Activated CD4-positive, CD25-positive, alpha-beta regulatory T cell treated with anti-CD3 and anti-CD28 coated beads, Interleukin-2, amount 50 U/mL, for 72 hours (primary cell): ENCODE measurements at places on chromosomes 5 and 9.

DNA sequence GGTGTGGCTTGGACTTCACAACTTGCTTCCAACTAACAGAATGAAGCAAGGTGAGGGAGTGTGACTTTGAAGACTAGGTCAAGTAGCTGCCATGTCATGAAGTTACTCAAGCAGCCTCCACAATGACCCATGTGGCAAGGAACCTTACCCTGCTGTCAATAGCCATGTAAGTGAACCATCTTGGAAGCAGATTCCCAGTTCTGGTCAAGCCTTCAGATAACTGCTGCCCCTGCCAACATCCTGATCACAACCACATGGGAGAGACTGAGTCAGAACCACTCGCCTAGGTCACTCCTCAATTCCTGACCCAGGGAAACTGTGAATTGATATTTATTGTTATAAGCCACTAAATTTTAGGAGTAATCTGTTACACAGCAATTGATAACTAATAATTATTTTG lies 10.9 kb downstream of the ZCCHC10 start:
- DNase-seq = no peak

DNA sequence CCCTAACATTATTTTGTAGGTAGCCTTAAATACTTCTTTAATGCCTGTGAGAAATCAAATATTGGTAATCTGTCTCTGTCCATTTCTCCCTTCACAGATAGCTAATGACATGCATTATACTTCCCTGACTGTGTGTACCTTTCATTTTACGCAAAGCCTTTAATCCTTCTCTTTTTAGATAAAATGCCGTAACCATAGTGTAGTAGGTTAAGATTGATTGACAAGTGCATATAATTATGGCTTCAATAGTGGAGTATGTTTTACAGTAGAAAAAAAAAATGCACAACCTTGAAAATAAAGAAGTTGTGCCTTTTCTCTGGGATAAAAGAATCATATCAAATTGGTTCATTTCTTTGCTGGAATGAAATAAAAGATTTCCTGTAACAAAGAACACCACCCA lies 559.6 kb upstream of the GRAMD2B start:
- no peak for DNase-seq

GRCh38 chr5:174832025-174832424 lies 107.6 kb downstream of the MSX2 start:
- DNase-seq = no peak

GRCh38 chr9:76373173-76373783 lies 20.9 kb downstream of the RFK start:
- no peak for DNase-seq

DNA sequence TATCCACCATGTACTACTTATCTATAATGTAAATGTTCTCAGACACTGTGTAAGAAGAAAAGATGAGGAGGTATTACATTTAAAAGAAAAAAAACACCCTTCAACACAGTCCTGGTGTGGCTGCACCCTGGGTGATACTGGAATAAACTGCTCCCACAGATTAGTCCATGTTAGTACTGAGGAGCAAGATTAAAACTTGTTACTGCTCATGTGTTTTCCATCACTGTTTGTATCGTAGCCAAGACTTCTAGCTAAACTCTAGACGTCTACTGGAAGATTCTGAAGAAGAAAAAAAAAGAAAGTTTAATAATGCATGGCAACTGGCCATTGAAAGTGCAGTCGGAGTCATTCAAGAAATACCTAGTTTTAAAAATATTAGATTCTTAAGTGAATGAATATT lies at the start of gene ASPN:
Gene ASPN (minus strand): TSS at position 178 of the 400 bp plus-strand sequence.
- DNase-seq = no peak

DNA sequence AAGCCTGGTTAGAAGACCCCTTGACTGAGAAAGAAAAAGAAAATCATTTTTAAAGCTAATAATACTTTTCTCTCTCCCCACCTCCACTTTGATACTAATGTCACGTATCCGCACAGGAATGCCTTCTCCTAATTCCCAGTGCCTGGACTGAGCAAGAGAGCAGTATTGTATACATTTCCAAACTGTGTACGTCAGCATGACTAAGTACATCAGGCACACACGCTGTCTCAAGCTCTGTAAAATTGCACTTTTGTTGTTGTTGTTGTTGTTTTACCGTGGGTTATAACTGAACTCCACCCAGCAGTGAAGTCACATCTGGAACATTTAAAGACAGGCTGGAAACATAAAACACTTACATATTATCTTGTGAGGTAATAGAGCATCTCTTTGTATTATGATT lies 407.6 kb downstream of the DNAH5 start:
- no peak for DNase-seq

GRCh38 chr5:140327589-140327988 lies 18.8 kb downstream of the HBEGF start:
- no peak for DNase-seq

DNA sequence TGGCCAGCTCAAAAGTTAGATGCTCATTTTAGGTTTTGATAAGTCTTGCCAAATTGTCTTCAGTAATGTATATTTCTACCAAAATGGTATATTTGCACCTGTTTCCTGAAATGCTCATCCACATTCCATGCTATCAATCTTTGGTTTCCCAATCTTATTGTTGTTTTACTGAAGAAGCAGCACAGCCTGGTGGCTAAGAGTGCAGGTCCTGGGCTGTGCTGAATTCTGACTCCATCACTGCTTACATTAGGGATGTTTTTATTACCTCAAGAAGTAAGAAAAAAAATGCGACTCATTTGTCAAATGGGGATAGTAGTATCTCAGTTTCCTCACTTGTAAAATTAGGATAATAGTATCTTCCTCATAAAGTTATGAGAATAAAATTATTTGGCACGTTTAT lies 13.6 kb upstream of the S100Z start:
- no peak for DNase-seq

GRCh38 chr5:137619191-137619870 lies 116.6 kb downstream of the KLHL3 start:
- no peak for DNase-seq

DNA sequence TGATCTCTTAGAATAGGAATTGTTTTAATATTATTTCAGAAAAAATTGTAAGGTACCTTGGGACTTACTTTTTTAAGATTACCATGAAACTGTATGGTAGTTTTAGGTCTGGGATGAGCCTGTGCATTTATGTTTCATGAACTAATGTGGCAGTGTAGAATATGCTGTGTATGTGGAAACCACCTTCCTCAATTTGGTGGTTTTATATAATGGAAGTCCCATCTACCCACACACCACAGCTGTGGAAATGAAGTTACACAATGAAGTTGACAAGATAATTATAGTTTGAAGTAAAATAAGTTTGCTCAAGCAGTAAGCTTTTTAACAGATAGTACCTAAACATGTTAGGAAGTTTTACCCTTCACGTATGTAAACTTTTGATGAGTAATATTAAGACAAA lies 24.4 kb downstream of the WDR36 start:
- DNase-seq = no peak

- no peak for DNase-seq
Measured at GRCh38 chr9:76194896-76195295, 199.3 kb downstream of the RFK start.

GRCh38 chr5:148558892-148559291 lies 95.4 kb downstream of the HTR4 start:
- no peak for DNase-seq

DNA sequence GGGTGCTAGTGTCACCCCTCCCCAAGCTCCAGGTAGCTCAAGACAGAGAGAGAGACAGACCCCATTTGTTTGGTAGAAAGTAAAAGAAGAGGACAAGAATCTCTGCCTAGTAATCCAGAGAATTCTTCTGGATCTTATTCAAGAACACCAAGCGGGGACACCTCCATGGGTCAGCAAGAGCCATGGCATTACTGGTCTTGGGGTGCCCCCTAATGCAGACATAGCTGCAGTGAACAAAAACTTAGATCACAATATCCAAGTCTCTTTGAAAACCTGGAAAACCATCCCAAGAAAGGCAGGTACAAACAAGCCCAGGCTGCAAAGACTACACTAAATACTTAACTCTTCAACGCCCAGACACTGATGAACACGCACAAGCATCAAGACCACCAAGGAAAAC lies 29.9 kb upstream of the PDE4D start:
- no peak for DNase-seq

- no peak for DNase-seq
Measured at GRCh38 chr5:78655746-78656290, 7.2 kb upstream of the LHFPL2 start.

- peak; percentile 21 for DNase-seq
Measured at GRCh38 chr9:33443464-33444154, 3.8 kb downstream of the AQP3 start.

- peak; percentile 64 for DNase-seq
Measured at GRCh38 chr5:139458580-139459407, 3.7 kb downstream of the ECSCR start.

DNA sequence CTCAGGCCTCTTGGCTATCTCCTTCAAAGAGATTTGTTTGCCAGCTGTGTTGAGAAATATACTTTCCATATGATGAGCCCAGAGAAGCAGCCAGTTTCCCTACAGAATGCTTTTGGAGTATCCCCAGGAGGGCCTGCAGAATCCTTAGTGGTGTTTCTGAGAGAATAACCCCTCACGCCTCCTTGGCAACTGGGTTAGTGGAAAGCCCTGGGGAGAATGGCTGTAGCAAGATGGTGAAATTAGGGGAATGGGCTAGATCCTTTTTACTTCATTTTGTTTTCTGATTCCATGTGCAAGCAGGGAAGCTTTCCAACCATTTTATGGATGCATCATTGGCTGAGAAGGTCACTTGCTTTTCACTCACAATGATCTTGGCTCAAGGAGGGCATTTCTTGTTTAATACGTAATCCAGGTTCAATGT lies 364.6 kb downstream of the DMRT2 start:
- no peak for DNase-seq

GRCh38 chr5:116661419-116661818 lies 86.8 kb upstream of the SEMA6A start:
- DNase-seq = no peak

- no peak for DNase-seq
Measured at GRCh38 chr5:160369990-160370712, at the start of gene C1QTNF2. Gene C1QTNF2 (minus strand): TSS chr5:160370626. CDS start chr5:160355011, 15,615 bp downstream.

DNA sequence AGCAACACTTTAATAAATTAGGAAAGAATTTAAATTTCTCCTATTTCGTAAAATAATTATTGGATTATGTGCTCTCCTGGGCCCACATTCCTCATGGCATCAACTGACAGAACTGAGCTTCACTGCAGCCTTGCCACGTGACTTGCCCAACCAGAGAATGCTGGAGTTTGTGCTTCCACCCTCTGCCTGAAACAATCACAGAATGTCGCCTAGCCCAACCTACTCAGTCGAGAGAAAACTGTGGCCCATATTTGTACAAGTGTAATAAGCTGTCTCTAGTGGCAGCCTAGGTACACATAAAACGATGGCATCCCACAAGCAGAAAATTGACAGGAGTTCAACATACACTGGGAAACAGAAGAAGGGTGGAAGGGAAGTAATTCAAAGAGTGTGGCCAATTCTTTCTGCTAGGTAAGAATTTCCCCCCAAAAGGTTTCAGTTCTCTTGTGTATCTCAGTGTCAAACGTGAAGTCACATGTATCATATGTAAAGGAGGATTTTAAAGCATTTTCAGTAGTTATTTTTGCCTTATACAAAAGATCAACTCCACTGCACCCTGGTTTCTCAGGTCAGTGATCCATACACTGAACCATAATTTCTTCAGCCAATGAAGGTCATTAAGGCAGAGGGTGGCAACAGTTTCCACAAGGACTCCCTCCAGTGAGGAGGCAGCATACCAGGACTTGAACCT lies 41.7 kb downstream of the ZNF608 start:
- no peak for DNase-seq
